ENCODE measurements at places on chromosomes 2 and 18.

DNA sequence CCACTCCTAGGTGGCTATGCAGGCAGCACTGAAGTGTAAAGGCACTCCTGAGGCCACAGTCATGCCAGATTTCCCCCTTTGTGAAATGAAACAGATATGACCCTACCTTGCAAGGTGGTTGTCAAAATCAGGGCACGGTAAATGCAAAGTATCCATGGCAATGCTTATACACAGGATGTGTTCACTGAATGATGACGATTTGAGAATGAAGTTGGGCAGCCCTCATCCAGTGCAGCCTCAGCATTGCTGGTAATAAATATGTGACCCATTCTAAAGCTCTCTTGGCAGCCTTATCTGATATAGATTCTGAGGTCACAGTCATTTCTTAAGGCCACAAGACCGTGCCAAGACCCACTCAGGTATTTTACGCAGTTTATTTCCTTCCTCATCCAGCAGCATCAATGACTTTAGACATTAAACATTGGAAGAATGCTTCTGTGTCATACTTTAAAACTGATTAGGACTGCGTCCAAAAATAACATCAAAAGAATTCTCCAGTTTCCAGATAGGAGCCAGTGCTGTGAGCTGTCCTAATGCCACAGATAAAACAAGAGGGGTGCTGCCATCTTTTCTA lies 125.5 kb upstream of the SERTAD2 start:
- peak; percentile 84 for DNase-seq

GRCh38 chr18:48874233-48874632 lies 76.5 kb downstream of the SMAD7 start:
- DNase-seq: no peak

DNA sequence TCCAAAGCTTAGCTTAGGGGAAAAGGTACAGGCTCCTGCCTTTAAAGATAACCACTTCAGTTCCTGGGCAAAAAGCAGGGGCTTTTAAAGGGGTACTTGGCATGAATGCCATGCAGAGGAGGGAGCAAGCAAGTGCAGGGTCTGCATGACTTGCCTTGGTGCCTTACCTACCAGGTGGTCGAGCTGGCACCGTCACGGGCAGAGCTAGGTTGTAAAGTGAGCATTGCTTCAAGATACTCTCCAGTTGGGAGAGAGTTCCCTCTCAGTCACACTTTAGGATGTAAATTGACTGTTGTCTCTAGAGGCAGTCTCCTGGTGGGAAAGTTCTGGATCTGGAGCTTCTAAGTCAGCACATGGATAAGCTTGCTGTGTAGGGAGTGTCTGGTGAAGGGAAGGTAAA lies 58.6 kb upstream of the MCFD2 start:
- no peak for DNase-seq

- DNase-seq: no peak
These were observed 105.2 kb upstream of the DLX2 start for GRCh38 chr2:172207911-172208310.

DNA sequence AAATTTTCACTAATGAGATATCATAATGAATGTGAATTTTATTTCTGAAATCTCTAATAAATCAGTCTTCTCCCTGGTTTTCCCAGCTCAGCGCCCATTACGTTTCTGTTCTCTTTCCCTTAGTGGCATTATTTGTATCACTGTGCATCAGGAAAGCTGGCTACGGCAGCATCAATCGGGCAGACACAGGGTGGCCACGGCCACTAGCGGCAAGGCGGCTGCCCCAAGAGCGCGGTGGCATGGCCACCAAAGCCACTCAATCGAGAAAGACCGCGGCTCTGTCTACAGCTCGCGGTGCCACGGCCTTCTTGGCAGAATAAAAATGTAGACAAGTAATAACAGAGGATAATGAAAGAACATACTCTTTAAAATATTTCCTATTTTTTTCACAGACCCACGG lies 168.0 kb downstream of the RPIA start:
- DNase-seq: no peak

GRCh38 chr2:128776461-128777195 lies 458.0 kb upstream of the HS6ST1 start:
- no peak for DNase-seq

- no peak for DNase-seq
These were observed 50.6 kb downstream of the EPAS1 start for GRCh38 chr2:46347648-46348280.

GRCh38 chr18:71168557-71169145 lies 879.8 kb downstream of the SOCS6 start:
- no peak for DNase-seq

DNA sequence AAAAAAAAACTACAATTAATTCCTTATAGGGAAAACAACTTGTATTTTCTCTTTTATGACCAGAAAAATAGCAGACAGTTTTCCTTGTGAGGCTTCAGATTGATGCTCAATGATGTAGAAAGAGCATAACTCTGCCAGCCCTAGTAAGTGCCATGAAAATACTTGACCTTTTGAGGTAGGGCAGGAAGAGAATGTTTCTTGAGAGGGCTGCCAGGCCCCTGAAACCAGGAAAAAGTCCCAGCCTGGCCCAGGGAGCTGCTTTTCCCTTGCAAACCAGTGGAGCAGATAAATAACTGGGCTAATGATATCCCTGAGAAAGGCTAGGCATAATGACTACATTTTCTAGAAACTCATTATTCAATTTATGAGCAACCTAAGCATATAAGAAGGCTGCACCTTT lies 126.8 kb downstream of the SLC8A1 start:
- DNase-seq: peak; percentile 59

DNA sequence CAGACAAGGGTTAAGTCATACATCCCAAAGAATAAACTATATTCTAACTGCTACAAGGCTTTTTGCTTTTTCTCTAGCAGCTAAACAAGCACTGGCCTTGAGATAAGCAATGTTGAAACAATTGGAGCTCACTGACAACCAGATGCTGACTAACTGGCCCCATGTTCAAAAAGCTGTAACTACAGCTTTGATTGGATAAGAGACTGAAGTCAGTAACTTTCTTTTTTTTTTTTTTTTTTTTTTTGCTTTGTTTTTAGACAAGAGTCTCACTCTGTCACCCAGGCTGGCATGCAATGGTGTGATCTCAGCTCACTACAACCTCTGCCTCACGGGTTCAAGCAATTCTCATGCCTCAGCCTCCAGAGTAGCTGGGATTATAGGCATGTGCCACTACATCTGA lies 45.4 kb upstream of the TMEM163 start:
- no peak for DNase-seq

- DNase-seq: no peak
These were observed 121.8 kb downstream of the GPR39 start for GRCh38 chr2:132538331-132538855.

- DNase-seq: no peak
These were observed 2.7 kb upstream of the COPS8 start for GRCh38 chr2:237083026-237083425.

DNA sequence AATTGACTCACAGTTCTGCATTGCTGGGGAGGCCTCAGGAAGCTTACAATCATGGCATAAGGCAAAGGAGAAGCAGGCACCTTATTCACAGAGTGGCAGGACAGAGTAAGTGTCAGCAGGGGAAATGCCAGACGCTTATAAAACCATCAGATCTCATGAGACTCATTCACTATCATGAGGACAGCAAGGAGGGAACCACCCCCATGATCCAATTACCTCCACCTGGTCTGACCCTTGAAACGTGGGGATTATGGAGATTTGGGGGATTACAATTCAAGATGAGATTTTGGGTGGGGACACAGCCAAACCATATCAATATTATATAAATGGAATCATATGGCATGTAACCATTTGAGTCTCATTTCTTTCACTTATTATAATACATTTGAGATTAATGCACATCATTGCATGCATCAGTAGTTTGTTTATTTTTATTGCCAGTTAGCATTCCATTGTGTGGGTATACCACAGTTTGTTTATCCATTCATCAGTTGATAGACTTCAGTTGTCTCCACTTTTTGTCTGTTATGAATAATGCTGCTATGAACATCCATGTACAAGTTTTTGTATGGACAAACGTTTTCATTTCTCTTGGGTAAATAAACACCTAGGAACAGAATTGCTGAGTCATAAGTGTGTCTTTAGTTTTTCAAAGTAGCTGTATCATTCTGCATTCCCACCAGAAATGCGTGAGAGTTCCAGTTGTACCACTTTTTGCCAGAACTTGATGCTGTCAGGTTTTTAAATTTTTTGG lies 5.8 kb upstream of the SRBD1 start:
- DNase-seq: no peak

GRCh38 chr18:59142274-59142673 lies 2.6 kb downstream of the SEC11C start:
- DNase-seq: no peak

- DNase-seq: no peak
These were observed 53.8 kb downstream of the SKA1 start for GRCh38 chr18:50428531-50429206.

GRCh38 chr2:85539361-85540132 lies 579 bp downstream of the MAT2A start:
- no peak for DNase-seq

GRCh38 chr2:59956981-59957380 lies 596.5 kb downstream of the BCL11A start:
- DNase-seq: no peak

DNA sequence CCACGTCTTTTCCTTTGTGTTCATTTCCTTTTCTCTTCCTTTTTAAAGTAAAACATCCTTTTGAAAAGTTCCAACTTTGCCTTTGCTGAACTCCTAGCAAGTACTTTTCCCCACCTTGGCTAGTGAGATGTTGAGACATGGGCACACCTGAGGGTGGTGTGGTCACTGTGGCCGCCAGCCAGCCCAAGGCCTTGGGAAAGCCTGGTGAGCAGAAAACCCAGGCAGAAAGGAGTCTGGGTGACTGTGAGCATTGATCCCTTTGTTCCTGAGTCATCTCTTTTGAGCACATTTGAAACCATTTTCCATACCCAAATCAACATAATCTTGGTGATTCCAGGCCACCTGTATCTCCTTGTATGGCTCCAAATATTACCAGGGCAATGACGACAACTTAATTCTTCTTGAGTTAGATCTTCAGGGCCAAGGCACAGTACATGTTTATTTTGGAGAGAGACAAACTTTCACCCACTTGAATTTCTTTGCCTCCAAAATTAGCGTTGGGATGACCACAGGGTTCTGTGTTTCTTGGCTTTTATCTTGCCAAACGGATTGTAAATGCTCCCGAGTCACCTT lies 14.5 kb downstream of the EPAS1 start:
- no peak for DNase-seq

DNA sequence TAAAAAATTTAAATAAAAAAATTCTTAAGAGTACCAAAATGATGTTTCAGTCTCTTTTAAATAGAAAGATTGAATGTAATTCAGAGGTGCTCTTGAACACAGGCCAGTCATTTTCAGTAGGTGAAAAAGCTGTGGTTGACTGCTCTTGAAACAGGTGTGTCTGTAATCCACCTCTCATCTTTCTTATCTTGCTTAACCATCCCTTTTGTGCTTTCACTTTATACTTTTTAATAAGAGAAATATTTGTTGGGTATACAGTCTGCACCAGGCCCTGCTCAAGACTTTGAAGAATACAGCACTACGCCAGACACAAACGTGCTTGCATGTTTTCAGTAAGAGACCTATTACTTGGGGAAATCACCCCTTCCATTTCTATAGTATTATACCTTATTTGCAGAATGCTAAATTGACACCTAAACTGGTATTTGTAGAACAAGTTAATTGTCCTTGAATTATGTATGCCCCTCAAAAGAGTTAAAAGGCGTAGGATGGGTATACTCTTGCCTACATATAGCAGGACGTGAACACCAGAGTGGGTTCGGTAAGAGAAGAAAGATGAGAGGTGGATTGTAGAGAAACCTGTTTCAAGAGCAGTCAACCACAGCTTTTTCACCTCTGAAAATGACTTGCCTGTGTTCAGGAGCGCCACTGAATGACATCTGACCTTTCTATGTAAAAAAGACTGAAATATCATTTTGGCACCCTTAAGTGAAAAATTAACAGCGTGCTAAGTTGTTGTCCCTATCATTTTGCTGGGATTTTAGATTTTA lies 4.0 kb upstream of the RTN4 start:
- DNase-seq: no peak

DNA sequence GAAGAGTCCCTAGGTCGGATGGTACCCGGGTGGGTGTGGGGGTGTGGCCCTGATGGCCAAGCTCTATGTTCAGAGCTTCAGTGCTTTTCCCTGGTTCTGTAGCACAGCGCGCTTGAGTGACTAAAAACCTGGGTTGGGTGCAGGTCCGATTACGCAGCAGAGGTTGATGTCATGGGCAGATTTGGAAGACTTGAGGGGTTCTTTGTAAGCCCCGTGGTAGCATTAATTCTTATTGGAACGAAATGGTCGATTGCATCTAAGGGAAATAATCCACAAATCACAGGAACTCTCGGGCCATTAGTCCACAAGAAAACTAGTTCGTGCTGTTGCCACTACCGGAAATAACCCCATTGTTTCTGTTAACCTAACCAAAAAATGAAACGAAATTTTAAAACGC lies 9.0 kb downstream of the HOXD8 start:
- no peak for DNase-seq

DNA sequence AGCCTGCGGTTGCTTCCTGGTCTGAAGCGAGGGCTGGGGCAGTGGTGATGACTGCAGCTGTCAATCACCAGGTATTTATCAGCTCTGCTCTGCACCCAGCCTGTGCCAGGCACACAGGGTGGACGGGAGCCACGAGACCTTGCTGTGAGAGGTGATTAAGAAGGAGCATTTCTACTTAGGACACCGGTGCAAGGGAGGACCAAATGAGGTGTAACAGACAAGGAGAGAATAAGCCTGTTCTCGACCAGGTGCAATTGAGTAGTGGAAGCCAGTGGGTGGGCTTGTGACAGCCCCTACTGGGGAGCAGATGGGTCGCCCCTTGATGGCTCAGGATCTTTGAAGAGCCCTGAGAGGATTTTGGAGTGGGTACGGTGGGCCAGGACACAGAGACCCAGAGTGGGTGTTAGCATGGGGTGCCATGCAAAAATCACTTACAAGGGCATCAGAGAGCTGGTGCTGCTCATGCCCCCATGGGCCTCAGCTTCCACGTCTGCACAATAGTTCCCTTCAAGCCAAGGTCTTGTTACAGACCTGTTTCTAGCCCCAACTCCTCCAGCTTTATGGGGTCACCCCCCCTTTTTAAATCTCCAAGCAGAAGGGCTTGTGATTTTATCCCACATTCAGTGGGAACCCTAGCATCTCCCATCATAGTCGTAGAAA lies 24.6 kb downstream of the GPR55 start:
- DNase-seq: no peak

DNA sequence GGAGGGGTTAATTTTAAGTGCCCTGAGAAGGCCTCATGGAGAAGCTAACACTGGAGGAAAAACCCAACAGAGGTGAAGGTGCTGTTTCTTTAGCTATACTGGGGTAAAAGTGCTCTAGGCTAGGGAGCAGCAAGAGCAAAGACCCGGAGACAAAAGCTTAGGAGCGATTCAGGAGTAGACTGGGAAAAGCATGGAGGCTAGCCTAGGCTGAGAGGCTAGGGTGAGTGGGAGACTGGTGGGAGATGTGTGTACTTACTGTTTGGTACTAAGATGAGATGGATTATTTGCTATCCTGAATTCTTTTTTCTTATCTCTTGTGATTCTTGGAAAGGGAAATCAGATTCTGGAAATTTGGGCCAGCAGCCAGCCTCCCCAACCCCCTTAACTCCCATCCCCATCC lies 2.0 kb downstream of the GIGYF2 start:
- no peak for DNase-seq
